ENCODE measurements at places on chromosomes 7 and 10. TPM values are rescaled to one million over a fixed set of nuclear protein-coding genes. Genes with fewer than 3 reads are reported as not detected.

GRCh38 chr7:23418046-23418445 is 52.2 kb downstream of the IGF2BP3 start:
- H3K4me3 ChIP-seq, result no peak overlapping the region
- DNase-seq, result no peak
- peaks cover 27% of the 10 kb centered on the region for H3K4me1 ChIP-seq
- H3K36me3 ChIP-seq, result peaks cover 19% of the 10 kb centered on the region
- peak overlapping the region; percentile 73 for H3K27ac ChIP-seq
- no peaks in the 10 kb centered on the region for H3K27me3 ChIP-seq

- no peaks in the 10 kb centered on the region for H3K27me3 ChIP-seq
- H3K4me3 ChIP-seq, result no peak overlapping the region
- H3K4me1 ChIP-seq, result peaks cover 7% of the 10 kb centered on the region
- no peak for DNase-seq
- peak overlapping the region; percentile 33 for H3K27ac ChIP-seq
Measured at GRCh38 chr10:103442031-103442461, 10.1 kb downstream of the CALHM2 start.

GRCh38 chr7:114822844-114823243 is 99.0 kb upstream of the MDFIC start:
- H3K27ac ChIP-seq, result no peak overlapping the region
- no peak for DNase-seq
- no peaks in the 10 kb centered on the region for H3K4me1 ChIP-seq
- no peak overlapping the region for H3K4me3 ChIP-seq

- no peaks in the 10 kb centered on the region for H3K4me1 ChIP-seq
- no peaks in the 10 kb centered on the region for H3K27me3 ChIP-seq
- no peak overlapping the region for H3K27ac ChIP-seq
- no peak for DNase-seq
- H3K36me3 ChIP-seq, result no peaks in the 10 kb centered on the region
- H3K4me3 ChIP-seq, result no peak overlapping the region
Measured at GRCh38 chr7:124155432-124156022, 122.7 kb upstream of the TMEM229A start.

- H3K4me1 ChIP-seq, result no peaks in the 10 kb centered on the region
- no peaks in the 10 kb centered on the region for H3K27me3 ChIP-seq
- peaks cover 3% of the 10 kb centered on the region for H3K36me3 ChIP-seq
- no peak overlapping the region for H3K27ac ChIP-seq
Measured at GRCh38 chr7:158966780-158967390, 110.5 kb downstream of the DYNC2I1 start.

GRCh38 chr7:42012786-42013360 is 224.1 kb downstream of the GLI3 start:
- DNase-seq, result no peak
- H3K4me1 ChIP-seq, result peaks cover 3% of the 10 kb centered on the region
- H3K27ac ChIP-seq, result no peak overlapping the region
- H3K36me3 ChIP-seq, result peaks cover 6% of the 10 kb centered on the region
- no peak overlapping the region for H3K4me3 ChIP-seq
- H3K27me3 ChIP-seq, result peaks cover 42% of the 10 kb centered on the region

DNA sequence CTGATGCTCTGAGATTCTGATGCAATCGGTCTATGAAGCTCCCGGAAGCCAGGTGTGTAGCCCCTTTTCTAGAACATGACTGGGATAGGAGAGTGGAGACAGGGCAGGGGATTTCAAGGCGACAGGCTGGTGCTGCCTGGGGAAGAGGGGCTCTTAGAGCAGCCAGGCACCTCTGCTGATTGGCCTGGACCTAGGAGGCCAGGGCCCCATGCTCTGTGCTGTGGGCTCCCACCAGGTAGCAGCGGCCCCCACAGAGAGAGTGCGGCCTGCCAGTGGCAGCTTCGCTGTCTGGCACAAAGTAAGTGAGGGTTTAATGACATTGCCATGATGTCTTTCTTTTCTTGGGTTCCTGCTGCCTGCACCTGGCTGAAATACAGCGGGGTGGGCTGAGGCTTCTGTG is 99.4 kb upstream of the PODXL start:
- peaks cover 7% of the 10 kb centered on the region for H3K27me3 ChIP-seq
- no peak for DNase-seq
- no peaks in the 10 kb centered on the region for H3K36me3 ChIP-seq
- H3K27ac ChIP-seq, result no peak overlapping the region

SORBS1 gene
- 30.7 TPM for total RNA-seq

HMX2 gene
- total RNA-seq, result not detected

Data from progenitor cell of endocrine pancreas (in vitro differentiated cells).